CD4-positive, alpha-beta T cell treated with Interleukin-6 for 4 hours (primary cell): ENCODE measurements at places on chromosomes 12 and 14.

GRCh38 chr14:88493392-88494185, 61.2 kb downstream of the PTPN21 start:
- no peak for DNase-seq

GRCh38 chr12:74885775-74886174, 323.9 kb downstream of the KCNC2 start:
- no peak for DNase-seq

DNA sequence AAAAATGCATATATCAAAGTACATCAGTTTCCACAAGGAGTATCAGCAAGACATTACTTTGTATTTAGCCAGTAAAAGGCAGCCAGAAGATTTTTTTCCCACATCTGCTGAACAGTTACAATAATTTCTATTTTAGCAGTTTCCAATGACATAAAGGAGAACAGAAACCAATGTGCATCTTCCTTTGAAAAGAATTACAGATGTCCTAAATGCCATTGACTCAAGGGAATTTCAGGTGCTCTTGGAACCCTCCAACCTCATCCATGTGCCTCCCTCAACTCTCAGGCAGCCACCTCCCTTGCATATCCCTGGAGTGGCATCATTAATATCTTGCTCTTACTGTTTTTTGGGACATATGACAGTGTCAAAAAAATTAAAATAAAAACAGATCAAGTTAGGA, 62.2 kb upstream of the ST8SIA1 start:
- DNase-seq, result no peak

- no peak for DNase-seq
Measured at GRCh38 chr12:2298556-2299200, 245.9 kb downstream of the CACNA1C start.

- no peak for DNase-seq
Measured at GRCh38 chr14:34935488-34935887, 47.3 kb upstream of the SRP54 start.

DNA sequence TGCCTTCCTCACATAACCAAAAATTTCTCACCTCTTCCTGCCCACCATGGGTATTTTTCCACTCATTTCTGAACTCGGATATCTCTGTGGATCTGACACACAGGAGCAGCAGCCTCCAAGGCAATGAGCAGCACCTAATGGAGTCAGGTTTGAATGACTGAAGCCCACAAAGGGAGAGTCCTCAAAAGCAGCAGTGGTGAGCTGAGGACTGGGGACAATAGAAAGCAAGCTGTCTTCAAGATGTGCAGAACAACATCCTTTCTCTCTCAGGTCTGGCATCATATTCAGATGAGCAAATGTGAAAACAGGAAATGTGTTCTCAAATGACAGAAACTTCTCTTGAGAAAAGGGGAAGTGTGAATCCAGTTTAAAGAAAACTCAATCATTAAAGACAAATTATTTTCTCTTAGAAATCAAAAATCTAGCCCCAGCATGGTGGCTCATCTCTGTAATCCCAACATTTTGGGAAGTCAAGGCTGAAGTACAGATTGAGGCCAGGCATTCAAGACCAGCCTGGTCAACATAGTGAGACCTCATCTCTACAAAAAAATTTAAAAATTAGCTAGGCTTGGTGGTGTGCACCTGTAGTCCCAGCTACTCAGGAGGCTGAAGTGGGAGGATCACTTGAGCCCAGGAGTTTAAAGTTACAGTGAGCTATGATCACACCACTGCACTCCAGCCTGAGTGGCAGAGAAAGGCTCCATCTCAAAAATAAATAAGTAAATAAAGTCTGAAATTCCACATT, 54.2 kb downstream of the C12orf42 start:
- DNase-seq, result peak; percentile 28

- no peak for DNase-seq
Measured at GRCh38 chr12:26770239-26771070, 62.5 kb downstream of the ITPR2 start.

GRCh38 chr14:21506557-21506956, 4.6 kb downstream of the METTL3 start:
- DNase-seq, result no peak

DNA sequence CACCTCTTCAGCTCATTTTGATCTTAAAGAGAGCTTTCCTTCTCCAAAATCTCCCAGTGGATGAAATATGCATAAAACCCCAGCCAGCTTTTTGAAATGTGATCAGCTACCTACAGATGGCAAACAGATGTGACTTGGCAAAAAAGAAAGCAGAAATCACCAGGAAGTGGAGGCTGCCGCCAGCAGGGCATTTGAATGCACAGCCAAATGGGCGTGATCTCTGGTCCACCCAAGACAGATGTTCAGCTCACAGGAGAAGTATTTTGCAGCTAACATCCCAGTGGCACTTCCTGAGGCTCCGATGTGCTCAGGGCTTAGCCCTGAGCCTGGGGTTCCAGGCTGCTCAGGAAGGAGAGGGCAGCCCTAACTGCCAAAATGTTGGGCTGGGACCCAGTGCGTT, 78.3 kb downstream of the LGMN start:
- no peak for DNase-seq

- DNase-seq, result no peak
Measured at GRCh38 chr14:99519931-99520421, 38.8 kb downstream of the CCNK start.

DNA sequence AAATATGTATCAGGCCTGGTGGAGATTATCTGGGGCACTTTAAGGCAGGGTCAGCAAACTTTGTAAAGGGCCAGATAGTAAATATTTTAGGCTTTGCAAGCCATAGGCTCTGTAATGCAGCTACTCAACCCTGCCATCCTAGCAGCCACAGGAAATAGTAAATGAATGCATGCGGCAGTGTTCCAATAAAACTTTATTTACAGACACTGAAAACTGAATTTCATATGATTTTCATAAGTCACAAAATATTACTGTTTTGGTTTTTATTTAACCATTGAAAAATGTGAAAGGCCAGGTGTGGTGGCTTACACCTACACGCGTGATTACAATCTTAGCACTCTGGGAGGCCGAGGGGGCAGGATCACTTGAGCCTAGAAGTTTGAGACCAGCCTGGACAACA, 3.2 kb upstream of the CAMKK2 start:
- no peak for DNase-seq

- no peak for DNase-seq
Measured at GRCh38 chr12:96989916-96990315, 82.9 kb downstream of the NEDD1 start.

DNA sequence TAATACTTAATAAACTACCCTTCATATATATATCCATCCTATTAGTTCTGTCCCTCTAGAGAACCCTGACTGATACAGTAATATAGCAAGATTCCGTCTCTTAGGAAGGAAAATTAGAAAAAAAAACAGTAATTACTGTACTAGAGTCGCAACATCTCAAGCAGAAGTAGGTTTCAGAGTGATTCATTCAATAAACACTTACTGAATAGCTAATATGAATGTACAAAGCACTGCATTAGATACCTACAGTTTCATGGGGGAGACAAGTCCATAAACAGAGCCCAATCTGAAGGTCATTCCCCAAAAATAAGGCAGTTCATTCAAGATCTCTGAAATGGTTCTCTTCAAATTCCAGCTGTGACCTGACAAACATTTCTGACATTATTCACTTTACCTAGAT, 9.9 kb downstream of the CERS5 start:
- no peak for DNase-seq

DNA sequence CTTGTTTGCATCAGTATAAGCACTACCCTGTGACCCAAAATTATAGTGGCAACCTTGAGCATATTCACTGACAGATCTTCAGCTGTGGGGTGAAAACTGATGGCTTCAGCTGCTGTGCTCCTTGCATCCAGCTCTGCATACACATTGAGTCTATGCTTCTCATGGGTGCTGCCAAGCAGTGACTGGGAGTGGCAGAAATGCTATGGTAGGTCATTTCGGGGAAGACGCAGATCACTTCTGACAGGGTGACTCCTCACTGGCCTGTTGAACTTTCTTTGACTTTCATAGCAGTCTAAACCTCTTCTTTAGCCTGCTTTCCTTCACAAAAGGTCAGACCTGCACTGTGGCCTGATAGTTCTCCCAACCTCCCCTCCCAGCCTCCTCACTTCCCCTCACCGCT, 5.6 kb upstream of the ALDH1L2 start:
- no peak for DNase-seq

DNA sequence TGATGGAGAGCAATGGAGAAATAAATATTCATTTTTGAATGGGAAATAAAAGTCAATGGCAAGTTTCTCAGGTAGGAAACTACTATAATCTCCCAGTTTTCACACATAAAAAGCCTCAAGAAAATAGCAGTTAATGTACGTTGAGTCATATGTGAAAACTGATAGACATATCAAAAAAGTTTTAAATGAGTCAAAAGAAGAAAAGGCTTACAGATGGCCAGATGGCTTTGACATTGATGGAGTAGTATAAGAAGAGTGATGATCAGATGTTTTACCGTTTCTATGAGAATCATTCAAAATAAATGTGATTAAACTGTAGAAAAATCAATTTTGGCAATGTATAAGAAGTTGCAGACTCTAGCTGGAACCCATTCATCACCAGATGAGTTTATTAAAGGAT, 97.8 kb downstream of the LLPH start:
- no peak for DNase-seq

DNA sequence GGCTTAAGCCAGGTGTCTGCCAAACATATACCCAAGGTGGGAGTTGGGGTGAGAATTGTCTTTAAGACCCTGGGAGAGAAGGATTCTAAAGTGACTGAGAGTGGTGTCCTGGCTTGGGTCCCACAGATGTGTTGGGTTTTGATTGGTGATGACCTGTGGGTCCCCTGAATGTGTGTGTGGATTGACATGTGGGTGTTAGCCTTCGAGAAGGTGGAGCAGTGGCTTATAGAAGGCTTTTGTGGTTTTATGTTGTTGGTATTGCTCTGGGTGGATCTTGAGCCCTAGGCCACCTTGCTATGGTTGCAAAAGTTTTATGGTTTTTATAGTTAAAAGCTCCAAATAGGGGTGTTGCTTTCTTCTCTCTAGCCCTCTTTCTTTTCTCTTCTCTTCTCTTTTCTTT, 29.7 kb downstream of the PLEKHG3 start:
- DNase-seq, result no peak

- no peak for DNase-seq
Measured at GRCh38 chr12:62265511-62265910, 5.3 kb downstream of the USP15 start.

DNA sequence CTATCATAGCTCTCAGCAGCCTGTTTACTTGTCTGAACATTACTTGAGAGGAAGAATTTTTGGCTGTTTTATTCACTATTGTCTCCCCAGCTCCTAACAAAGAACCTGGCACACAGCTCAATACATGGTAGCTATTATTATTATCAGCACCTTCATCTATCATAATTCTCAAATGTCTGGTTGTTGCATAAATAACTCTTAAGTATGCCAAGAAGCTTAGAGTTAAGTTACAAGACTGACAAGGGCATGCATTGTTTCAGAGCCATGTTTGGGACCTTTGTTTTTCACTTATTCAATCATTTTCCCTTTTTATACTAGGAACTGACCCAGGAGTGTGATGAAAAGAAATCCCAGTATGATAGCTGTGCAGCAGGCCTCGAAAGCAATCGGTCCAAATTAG, 77.5 kb upstream of the ATP2A2 start:
- no peak for DNase-seq

DNA sequence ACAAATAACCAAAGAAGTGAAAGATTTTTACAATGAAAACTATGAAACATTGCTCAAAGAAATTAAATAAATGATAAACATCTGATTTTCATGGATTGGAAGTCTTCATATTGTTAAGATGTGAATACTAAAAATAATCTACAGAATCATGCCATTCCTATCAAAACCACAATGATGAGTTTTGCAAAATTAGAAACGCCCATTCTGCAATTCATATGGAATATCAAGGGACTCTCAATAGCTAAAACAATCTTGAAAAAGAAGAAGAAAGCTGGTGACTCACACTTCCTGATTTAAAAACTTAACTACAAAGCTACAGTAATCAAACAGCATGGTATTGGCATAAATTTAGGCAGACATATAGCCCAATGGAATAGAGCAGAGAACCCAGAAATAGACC, 40.2 kb upstream of the CCT2 start:
- no peak for DNase-seq

GRCh38 chr12:19373586-19373985, 65.7 kb upstream of the AEBP2 start:
- DNase-seq, result no peak

DNA sequence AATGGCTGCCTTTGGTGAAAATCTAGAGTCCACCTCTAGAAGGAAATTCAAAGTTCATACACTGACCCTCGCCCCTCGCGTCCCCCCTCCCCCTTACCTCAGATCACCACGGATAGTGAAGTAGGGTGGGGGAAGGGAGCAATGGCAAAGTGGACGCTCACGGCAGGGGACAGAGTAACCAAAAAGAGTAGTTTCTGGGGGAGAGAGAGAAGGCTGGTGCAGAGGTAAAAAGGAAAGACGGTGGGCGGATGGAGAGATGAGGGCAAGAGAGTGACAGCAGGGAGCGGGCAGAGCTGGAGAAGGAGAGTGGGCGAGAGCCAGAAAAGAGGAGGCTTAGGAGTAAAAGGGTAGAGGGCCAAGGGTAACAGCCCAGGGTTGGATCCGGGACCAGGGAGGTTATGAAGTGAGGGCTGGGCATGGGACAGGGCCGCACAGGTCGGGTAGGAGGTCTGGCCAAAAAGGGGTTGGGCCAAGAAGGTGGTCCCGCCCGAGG, 423 bp downstream of the ALDH6A1 start:
- no peak for DNase-seq

- DNase-seq, result no peak
Measured at GRCh38 chr14:30759172-30760125, 114.9 kb upstream of the COCH start.

DNA sequence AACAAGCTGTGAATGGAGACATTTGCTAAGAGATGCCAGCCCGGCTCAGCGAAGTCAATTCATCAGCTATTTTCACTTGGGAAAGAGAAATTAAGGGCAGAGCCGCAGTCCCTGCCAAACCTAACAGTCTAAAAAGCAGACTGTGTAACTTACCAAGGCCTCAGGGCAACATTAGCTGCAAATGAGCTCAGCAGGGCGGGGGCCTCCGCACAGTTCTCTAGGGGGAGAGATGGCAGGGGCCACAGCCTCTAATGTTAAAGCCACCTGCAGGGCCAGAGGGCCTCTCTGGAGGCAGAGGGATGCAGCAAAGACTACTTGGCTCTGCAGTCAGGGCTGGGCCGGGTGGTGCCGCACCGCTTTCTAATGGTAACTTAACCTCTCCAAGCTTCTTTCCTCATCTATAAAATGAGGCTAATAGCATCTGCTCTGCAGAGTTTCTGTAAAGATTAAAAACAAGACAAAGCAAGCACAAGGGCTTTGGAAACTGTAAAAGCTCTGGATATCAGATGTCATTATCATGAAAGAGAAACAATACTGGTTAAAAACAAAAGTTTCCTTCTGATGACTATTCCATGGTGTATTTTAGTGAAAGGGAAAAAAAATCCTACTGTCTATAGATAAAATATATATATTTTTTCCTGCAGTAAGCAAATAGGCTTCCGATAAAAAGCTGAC, 13.4 kb upstream of the GPRC5A start:
- DNase-seq, result no peak

DNA sequence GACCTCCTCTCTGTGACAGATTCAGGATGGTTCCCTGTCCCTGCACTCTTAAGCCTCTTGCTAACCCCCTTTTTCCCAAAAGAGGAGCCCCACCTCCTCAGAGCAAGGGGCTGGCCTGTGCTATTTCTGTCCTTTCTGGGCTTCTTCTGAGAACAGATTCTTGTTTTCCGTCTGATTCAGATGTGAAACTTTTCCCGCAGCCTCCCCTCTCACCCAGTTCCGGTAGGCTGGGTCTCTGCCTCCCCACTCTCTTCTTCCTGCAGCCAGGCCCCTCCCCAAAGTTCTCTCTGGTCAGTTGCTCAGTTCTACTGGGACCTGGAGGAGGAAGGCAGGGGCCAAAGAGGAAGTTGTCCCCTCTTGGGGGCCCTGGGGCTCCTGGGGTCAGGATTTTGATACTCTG, 11.8 kb downstream of the PDE1B start:
- DNase-seq, result peak; percentile 3
